ENCODE measurements at places on chromosomes 7 and 10. TPM values are rescaled to one million over a fixed set of nuclear protein-coding genes. Genes with fewer than 3 reads are reported as not detected.

Gene CALCR
- total RNA-seq, result not detected

Gene SLC26A5
- 0.64 TPM for total RNA-seq

Gene TBC1D12
- 21.4 TPM for total RNA-seq

Gene KIF20B
- 7.3 TPM for total RNA-seq

Gene MYPN
- not detected for total RNA-seq

Gene ENKUR
- total RNA-seq, result 0.38 TPM

Gene IDI2
- not detected for total RNA-seq

Gene NODAL
- not detected for total RNA-seq

Gene HOXA6
- total RNA-seq, result 1.9 TPM

Gene CYP26C1
- total RNA-seq, result 0.77 TPM

Gene ITPRID1
- not detected for total RNA-seq

Gene IGFBP1
- total RNA-seq, result not detected

- no peak for DNase-seq
These were observed 154.2 kb downstream of the GFRA1 start for GRCh38 chr10:116118847-116119246.

DNA sequence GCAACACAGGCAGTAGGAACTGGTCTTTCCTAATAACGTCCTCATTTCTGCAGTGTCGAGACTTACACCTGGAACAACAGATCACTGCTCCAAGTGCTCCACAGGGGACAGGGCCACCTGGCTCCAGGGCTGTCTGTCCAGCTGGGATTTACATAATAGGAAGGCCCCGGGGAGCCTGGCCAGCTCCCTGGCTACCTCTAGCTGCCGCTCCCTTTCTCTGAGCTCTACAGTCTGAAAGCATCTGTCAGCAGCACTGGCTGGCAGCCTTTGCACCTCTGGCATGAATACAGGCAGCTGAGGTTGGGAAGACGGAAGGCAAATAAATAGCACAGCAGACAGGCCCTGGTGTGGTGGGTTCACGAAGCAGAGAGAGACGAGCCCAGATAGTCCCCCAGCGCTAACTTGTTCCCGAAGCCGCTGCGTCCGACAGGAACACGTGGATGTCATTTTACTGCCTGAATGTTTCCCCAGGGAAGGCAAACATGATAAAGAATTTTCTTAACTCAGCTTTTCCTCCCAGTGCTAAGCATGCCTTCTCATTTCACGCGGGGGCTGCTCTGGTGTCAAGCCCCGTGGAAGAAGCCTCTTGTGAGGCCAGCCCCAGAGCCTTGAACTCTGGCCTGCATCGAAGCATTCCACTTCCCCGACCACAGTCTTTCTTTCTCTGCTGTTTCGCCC, 105.4 kb downstream of the ITIH5 start:
- DNase-seq, result peak; percentile 12

GRCh38 chr7:37816922-37817590, 31.3 kb upstream of the NME8 start:
- DNase-seq, result no peak

DNA sequence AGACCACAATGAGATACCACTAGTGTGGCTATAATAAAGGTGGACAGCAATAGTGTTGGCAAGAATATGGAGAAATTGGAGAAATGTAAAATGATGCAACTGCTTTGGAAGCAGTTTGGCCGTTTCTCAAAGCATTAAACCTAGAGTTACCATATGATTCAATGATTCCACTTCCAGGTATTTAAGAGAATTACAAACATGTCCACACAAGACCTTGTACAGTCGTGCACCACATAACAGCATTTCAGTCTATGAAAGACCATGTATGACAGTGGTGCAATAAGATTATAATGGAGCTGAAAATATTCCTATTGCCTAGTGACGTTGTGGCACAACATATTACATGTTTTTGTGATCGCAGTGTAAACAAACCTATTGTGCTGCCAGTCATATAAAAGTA, 29.6 kb downstream of the CCDC172 start:
- DNase-seq, result no peak

- no peak for DNase-seq
These were observed 560.5 kb upstream of the GALNT17 start for GRCh38 chr7:70571403-70571934.

GRCh38 chr7:100472121-100472851, 6.7 kb downstream of the TSC22D4 start:
- DNase-seq, result no peak

DNA sequence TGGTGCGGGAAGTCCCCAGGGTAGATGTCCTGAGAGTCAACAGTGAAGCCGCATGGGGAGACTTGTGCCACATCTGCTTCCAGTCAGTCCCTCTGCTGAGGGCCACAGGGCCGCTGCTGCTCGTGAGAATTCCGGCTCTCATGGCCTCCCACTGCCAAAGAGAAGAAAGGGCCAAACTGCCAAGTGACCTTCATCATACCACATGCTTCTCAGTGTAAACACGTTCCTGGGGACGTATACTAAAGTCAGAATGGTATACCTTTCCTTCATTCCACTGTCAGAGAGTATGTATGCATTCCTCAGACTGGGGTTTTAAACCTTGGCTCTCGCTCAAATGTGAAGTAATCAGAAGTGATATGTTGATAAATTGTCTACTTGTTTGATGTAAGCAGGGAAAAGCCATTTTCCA, 52.8 kb upstream of the SEC61G start:
- peak; percentile 7 for DNase-seq

- DNase-seq, result no peak
These were observed 17.1 kb downstream of the STK17A start for GRCh38 chr7:43600056-43600455.

GRCh38 chr10:73649876-73650536, 5.8 kb downstream of the SYNPO2L start:
- DNase-seq, result no peak

DNA sequence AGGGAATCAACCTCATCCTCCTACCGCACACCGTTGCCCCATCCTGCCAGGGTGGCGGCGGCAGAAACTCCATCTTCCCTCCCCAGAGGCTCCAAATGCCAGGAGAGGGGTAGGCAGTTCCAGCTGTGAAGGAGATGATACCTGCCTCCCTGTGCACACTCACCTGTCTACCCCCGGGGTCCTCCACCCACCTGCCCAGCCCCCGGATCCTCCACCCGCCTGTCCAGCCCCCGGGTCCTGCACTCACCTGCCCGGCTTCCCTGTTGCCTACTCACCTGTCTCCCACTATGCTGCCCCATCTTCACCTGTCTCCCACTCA, 13.4 kb upstream of the DNAAF5 start:
- no peak for DNase-seq

DNA sequence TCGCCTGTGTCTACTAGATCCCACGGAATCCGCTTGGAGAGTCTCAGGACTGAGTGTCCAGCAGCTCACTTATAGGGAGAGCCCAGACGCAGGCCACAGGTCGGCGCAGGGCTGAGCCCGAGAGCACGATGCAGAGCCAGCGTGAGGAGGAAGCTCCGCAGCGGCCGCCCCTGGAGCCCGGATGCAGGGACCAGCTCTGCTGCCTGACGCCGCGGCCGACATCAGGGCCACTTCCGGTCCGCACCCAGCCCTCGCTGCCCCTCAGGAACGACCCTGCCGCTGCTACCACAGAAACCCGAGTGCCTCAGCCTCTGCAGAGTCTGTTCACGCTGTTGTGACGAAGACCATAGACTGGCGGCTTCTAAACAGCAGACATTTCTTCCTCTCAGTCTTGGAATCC, 275.8 kb upstream of the PPP2R2D start:
- no peak for DNase-seq

GRCh38 chr7:98086281-98086718, 20.4 kb upstream of the LMTK2 start:
- no peak for DNase-seq

- DNase-seq, result no peak
These were observed 22.7 kb downstream of the MCMBP start for GRCh38 chr10:119849944-119850343.

GRCh38 chr10:58590924-58591323, 78.3 kb downstream of the BICC1 start:
- DNase-seq, result no peak

DNA sequence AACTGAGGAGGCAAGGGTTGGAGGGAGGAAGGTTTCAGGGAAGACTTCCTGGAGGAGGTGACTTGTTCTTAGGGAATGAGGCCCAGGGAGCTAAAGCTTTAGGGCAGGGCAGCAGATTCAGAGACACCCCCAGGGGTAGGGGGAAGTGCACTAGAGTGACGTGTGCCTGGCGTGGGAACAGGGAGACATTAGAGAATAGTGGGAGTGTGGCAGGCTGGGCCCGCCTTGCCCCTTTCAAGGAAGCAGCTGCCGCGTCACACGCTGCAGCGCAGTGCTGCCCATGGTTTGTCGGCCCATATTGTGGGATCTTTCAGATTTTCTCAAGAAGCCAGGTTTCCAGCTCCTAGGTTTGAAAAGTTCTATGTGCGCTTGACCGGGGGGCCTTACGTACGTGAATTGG, 139.4 kb downstream of the LHPP start:
- DNase-seq, result no peak

DNA sequence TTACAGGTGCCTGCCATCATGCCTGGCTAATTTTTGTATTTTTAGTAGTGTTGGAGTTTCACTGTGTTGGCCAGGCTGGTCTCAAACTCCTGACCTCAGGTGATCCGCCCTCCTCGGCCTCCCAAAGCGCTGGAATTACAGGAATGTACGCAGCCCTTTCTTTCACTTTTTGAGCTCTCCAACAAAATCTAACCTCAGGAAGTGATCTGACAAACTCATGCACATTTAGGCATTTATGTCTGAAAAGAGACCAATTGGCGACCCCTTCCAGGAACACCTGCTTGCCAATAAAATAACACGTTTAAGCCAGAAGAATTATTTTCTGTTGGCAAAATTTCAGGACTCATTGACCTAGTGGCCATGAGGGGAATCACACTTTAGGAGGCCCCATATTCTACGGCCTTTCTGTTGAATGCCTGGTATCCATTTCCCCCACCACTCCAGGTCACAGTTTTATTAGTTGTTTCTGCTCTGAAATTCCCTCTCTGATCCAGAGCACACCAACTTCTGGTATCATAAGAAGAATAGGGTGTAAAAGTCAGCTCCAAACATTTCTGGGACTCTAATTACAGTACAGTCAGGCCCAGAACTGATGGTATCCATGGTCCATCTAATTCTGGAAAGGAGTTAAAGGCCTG, 65.8 kb upstream of the FRMD4A start:
- DNase-seq, result peak; percentile 54

DNA sequence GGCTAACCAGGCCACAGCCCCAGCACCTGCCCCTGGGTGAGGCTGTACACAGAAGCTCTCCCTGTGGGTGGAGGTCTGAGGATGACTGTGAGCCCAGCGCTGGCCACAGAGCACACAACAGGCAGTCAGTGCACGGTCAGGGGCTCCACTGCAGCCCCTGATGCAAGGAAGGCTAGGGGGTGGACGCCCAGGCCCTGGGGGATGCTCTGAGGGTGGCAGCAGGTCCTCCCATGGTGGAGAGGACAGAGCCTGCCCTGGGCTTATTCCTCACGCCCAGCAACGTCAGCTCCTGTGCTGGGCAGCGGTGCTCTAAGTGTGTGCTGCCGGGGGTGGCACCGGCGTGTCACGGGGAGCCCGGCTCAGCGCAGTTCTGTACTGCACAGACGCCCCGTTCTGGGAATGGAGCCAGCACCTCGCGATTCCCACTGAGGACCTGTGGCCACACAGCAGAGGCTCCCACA, 223.2 kb downstream of the MAD1L1 start:
- DNase-seq, result no peak

DNA sequence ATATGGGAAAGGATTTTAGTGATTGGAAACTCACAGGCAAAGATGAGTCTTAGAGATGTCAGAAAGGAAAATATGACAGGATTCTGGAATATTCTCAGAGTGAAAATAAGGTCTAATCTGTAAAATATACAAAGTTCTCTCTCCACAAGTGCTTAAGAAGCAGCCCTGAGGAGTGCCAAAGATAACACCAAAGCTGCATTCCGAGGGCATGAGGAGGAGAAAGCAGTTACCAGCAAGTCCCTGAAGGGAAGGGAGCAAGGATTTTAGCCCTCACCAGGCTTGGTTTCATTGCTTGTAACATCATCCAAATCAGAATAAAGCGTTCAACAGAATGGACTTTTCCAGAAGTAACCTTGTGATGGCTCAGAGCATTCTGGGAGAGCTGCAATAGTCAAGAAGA, 31.4 kb upstream of the DLX6 start:
- no peak for DNase-seq

DNA sequence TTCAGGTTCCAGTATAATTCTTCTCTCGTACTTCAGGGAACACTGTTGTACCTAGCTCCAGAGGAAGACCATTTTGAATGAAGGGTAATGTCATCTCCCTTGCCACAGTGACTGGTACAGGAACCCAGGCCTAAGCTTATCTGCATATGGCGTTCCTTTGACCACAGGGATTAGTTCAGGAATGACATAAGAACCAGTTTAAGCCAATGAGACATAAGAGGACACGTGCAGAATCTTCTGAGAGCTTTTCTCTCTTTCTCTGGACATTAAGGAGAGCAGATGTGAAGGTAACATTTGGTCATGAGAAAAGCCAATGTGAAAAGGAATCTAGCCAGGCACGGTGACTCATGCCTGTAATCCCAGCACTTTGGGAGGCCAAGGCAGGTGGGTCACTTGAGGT, 21.8 kb upstream of the HIBADH start:
- DNase-seq, result no peak

- no peak for DNase-seq
These were observed 7.5 kb downstream of the SAR1A start for GRCh38 chr10:70162892-70163201.

DNA sequence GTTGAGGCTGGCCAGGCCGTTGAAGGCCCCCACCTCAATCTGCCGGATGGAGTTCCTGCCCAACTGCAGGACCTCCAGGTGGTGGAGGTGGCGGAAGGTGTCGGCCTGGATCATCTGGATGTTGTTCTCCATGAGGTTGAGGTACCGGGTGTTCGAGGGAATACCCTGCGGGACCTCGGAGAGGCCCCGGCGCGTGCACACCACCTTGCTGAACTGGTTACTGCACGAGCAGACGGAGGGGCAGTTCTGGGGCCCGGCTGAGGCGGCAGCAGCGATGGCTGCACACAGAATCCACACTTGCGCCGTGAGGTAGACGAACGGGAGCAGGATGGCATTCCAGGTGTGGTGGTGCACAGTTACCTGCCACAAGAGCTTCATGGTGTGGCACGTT, 979 bp downstream of the LRRC4 start:
- no peak for DNase-seq

GRCh38 chr10:131146790-131147189, 164.7 kb downstream of the TCERG1L start:
- DNase-seq, result no peak

- no peak for DNase-seq
These were observed 104.5 kb downstream of the GRID1 start for GRCh38 chr10:86261941-86262687.

GRCh38 chr10:35765066-35765527, 123.0 kb upstream of the FZD8 start:
- no peak for DNase-seq

- DNase-seq, result no peak
These were observed 12.8 kb downstream of the SUGCT start for GRCh38 chr7:40147371-40148246.

GRCh38 chr7:134420424-134421125, 38.3 kb downstream of the AKR1B1 start:
- peak; percentile 77 for DNase-seq
